T follicular helper cell (primary cell): ENCODE measurements at places on chromosomes 13 and 19.
A peak's percentile ranks its signal among the peaks of the same experiment; 100 is the strongest.

- no peak for DNase-seq
Observed at GRCh38 chr13:113534236-113534860, 43.8 kb upstream of the DCUN1D2 start.

- no peak for DNase-seq
Observed at GRCh38 chr13:41203810-41204209, 9.4 kb upstream of the KBTBD7 start.

- DNase-seq, result no peak
Observed at GRCh38 chr13:57056601-57057180, 84.0 kb upstream of the PRR20A start.

DNA sequence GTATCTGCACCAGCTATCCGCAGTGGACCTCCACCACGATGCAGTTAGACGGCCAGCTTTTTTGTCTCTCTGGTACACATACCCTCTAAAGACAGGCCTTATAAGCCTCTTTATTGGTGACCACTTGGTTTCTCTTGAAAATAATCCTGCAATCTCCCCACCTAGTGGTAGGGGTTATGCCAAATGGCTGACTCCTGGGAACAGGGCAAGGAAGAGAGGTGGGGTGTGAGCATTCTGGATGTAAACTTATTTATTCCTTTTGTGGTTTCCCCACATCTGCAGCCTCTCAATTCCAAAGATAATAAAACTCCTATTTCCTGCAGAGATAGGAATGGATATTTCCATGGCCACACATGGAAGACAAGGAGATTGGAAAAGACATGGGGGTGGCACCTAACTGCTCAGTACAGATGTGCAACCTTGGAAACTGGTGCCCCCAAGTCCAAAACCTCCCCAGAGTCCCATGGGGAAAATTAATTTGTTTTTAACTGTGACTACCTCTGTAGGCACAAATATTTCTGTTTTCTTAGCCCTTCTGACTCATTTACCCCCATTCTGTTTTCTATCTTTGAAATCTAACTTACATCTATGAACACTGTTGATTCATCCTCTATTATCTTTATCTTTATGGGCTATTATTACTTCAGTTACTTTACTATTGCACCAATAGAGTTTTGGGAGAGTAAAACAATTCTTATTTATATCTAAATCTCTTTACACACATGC lies 112.7 kb upstream of the TSHZ3 start:
- no peak for DNase-seq

- no peak for DNase-seq
Observed at GRCh38 chr19:49409441-49410029, 13.7 kb downstream of the PTH2 start.

GRCh38 chr13:99033814-99034213 lies 56.0 kb upstream of the DOCK9 start:
- DNase-seq, result no peak

DNA sequence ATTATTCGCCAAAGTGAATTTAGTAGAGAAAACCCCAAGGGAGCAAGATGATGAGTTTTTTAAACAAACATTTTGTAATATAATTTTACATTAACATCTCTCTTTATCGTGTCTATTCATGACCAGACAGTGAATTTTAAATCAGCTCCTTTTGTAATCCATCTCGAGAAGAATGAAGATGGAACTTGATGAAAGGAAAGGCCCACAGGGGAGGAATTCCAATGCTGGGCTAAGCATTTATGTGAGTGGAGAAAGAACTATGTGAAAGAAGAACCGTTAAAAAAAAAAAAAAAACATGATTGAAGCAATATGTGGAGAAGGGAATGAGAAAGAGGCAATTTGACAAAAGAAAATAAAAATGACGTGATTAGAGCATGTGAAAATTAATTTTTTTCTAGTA lies 170.6 kb downstream of the KCTD12 start:
- no peak for DNase-seq

- DNase-seq, result no peak
Observed at GRCh38 chr13:38767506-38768265, 80.8 kb downstream of the FREM2 start.

GRCh38 chr19:6372594-6373095 lies at the start of gene ALKBH7:
Gene ALKBH7 (plus strand): TSS chr19:6372794. CDS start chr19:6372821, 27 bp downstream.
- DNase-seq, result peak; percentile 96

- DNase-seq, result no peak
Observed at GRCh38 chr19:57434386-57435061, 601 bp upstream of the ZNF749 start.
